ENCODE measurements at places on chromosomes 1 and 21.

DNA sequence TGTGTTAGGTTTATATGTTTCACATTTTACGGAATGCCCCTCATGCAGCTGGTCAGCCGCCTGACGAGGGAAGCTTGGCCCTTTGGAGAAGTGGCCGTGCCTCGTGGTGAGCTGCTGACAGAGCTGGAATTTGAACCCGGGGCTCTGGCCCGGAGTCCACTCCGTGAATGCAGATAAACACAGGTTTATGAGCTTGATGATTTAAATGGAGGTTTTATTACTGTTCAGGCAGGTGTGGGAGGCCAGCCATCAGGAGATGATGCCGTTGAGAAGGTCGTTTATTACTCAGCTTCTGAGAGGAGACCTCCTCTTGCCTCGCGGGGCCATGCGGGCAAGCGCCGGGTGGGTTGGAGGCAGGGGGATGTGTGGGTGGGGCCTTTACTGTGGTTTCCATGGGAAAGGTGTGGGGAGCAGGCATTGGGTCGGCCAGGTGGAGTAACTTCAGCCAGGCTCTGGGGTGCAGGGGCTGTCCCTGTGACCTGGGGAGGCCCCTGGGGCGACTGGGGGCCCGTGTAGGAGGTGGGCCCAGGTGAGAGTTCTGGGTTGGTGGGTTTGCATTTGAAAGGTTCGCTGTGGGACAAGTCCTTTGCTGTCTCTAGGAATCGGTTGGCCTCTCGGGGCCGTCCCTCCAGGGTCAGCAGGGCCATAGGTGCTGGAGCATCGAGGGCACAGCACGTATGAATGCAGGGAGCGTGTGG, 22.0 kb downstream of the PRKCZ start:
- no peak for DNase-seq

GRCh38 chr1:167922023-167922422, 8.1 kb upstream of the ADCY10 start:
- DNase-seq, result no peak

- no peak for DNase-seq
Observed at GRCh38 chr21:46213620-46214286, 14.8 kb downstream of the LSS start.

- DNase-seq, result no peak
Observed at GRCh38 chr1:203362720-203363025, 11.8 kb upstream of the FMOD start.

DNA sequence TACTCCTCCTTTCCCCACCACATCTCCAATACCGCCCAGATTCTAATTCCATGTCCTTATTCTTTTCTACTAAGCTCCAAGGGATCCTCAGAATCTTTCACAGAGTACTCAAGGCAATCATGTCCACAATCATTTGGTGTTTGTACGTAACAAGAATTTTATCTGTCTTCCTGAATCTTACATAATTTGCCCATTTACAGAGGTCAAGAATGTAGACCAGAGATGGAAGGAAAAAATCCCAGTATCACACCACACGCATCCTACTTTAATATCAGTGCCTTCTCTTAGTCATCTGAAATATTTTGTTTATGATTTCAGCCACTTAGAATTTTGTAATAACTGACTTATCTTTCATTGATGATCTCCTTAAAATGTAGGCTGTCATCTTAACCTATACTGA, 366.0 kb upstream of the LRRC7 start:
- DNase-seq, result no peak

All from stimulated activated CD8-positive, alpha-beta memory T cell treated with anti-CD3 and anti-CD28 coated beads, Interleukin-7, amount 100 ng/mL, for 1 hour (primary cell).